ENCODE measurements at places on chromosomes 6 and 20. TPM values are rescaled to one million over a fixed set of nuclear protein-coding genes. Genes with fewer than 3 reads are reported as not detected.

The GHRH gene
- total RNA-seq, result not detected

The TMEM244 gene
- total RNA-seq, result 1.2 TPM

GRCh38 chr6:38634518-38634917 lies 5.2 kb downstream of the BTBD9 start:
- DNase-seq, result no peak

DNA sequence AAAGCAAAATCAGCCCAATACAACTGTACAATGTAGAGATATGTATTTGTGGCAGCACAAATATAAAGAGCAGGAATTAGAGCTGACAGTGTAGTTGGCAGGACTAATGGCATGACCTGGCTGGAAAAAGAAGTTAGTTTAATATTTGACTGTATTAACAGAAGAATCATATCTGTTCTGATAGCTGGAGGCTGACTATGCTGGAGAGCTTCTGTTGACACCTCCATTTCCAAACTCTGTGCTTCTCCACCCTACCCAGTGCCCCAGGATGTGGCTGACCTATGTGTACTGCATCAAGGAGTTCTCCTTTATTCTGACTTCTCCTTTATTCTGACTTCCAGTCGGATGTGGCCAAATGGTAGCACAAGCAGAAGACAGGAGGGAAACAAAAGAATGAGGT lies 299.3 kb downstream of the PKHD1 start:
- DNase-seq, result no peak

DNA sequence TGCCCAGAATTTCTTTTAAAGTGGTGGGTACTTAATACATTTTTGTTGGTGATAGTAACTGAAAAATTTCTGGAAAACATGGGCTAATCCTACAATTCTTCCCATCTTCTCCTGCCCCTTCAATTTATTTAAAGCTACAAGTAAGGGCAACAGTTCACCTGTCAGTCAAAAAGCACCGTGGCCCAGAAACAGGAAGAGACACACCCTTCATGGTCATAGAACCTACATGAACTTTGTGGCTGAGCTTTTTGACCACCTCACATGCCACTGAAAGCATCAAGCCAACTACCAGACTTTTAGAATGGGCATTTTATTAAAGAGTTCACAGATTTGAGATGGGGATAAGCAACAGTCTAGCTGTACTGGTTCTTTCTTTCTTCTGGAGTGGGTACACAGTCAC lies 201.1 kb upstream of the CNR1 start:
- no peak for DNase-seq

- no peak for DNase-seq
These were observed 15.2 kb downstream of the TAF4 start for GRCh38 chr20:62050166-62051120.

DNA sequence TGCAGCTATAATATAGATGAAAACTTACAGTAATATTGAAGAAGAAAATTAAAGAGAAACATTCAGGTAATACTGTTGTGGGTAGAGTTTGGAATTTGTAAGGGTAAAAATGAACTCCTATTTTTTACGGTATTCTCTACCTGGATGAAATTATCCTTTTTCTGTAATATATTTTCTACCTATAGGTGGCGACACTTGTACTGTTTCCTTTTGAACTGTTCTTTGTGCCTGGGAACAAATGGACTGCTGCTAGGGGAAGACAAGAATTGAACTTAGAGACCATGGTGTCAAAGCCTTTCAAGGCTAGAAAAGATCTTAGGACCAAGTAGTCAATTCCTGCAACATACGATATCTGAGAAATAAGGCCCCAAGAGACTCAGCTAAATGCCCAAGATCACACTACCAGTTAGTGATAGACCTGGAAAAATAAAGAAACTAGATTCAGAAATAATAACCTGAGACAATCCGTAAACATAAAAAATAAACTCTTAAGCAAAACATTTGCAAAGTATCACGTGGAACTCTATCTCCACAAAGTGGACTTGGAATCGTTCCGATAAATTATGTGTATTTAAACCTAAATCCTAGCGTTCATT lies 383.8 kb downstream of the TFAP2A start:
- no peak for DNase-seq

GRCh38 chr20:57508381-57508780 lies 16.6 kb downstream of the CTCFL start:
- no peak for DNase-seq

The TFAP2D gene
- 2.9 TPM for total RNA-seq

The MYCT1 gene
- 4.5 TPM for total RNA-seq

GRCh38 chr6:47086051-47086770 lies 44.1 kb upstream of the ADGRF1 start:
- DNase-seq, result no peak

The ADGRF4 gene
- not detected for total RNA-seq

DNA sequence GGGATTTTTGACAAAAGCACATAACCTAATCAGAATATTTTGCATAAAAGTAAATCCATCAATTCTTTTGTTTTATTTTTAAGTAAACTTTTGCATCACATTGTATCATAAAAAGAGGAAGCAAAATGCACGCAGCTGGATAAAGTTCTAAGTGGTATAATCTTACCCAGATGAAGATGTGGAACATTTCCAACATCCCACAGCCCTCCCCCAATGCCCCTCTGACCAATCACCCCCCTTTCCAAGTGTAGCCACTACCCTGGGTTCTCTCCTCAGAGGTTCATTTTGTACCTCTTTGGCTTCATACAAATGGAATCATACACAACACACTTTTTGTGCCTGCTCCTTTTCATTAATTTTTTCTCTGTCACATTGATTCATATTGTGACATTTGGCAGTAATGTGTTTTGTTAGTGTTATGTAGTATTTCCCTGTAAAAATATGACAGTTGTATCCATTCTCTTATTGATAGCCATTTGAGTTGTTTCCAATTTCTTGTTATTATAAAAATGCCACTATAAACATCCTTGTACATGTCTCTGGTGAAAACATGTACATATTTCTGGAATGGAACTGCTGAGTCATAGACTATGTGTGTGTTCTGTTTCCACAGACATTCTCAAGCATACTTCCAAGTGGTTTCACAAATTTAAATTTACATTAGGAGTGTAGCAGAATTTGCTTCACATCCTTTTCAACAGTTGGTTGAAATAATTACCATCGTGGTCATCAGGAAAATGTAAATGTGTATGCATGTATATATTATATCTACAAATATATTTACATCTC lies 92.9 kb upstream of the SYNDIG1 start:
- no peak for DNase-seq

DNA sequence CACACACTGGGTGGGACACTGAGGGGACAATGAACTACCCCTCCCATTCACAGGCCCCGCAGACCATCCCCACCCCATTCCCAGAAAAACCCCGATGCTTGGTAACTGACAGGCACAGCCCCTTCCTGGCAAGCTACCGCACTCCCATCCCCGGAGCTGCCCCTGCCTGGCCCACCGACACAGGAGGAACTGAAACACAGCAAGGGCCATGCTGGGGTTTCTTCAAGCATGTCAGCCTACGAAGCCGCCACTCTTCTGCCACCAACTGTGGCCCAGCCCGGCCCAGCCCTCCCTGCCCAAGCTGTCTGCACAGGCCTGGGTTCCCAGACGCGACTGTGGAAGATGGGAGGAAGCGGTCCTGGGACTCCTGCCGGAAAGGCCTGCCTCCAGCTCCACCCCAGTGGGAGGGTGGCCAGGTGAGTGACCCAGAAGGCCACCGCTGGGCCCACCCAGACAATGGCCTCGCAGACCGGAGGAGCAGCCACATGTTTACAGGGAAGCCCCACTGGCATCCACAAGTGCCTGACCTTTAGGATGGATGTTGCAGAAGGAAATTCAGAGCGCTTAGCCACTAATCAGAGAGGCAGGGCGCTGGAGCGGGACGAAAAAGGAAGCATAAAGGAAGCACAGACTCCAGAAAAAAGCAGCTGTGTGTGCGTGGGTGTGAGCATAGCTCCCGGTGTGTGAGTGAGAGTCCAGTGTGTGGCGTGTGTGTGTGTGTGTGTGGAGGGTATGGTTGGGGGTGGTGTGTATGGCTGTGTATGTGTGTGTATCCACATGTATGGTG lies 91.6 kb downstream of the PRND start:
- no peak for DNase-seq

The HLA-DRB5 gene
- total RNA-seq, result 1.6 TPM

- no peak for DNase-seq
These were observed 21.1 kb downstream of the THBS2 start for GRCh38 chr6:169232507-169232931.

GRCh38 chr6:156783958-156784357 lies 6.8 kb downstream of the ARID1B start:
- no peak for DNase-seq

The PSMG4 gene
- total RNA-seq, result 32.2 TPM

The MYBL2 gene
- 0.41 TPM for total RNA-seq

The SLC22A2 gene
- 0.82 TPM for total RNA-seq

GRCh38 chr6:51459958-51460357 lies 627.5 kb downstream of the PKHD1 start:
- no peak for DNase-seq

The LGSN gene
- 0.82 TPM for total RNA-seq
